ENCODE measurements at places on chromosomes 11 and 22. TPM values are rescaled to one million over a fixed set of nuclear protein-coding genes. Genes with fewer than 3 reads are reported as not detected.
A peak's percentile ranks its signal among the peaks of the same experiment; 100 is the strongest.

- peak; percentile 76 for DNase-seq
Observed at GRCh38 chr11:66967670-66968425, 7.3 kb upstream of the C11orf86 start.

FOLR3 gene
- not detected for polyA plus RNA-seq

ANO5 gene
- polyA plus RNA-seq = 7.8 TPM

- no peak for DNase-seq
Observed at GRCh38 chr11:131661132-131661531, 290.7 kb downstream of the NTM start.

GRCh38 chr11:12253843-12254281 lies 123.5 kb upstream of the PARVA start:
- peak; percentile 96 for DNase-seq

GRCh38 chr11:80898910-80899309 lies 1458.1 kb upstream of the TENM4 start:
- DNase-seq = no peak

DNA sequence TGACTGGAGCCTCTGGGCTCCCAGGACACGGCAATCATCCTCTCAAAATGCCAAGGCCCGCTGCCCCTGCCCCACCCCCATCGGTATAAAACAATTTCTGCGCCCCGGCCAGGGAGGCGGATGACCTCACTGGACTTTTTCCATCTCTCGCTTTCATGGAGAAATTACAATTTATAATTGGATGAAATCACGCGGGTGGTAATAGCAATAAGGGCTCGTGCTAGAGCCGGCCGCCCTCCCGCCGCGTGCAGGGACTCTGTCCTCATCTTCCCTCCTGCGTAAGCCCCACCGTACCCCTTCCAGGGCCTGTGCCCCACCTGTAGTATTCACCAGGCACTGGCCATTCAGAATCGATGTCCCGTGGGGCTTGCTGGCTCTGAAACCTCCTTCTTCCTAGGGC lies 64.5 kb downstream of the MACROD1 start:
- no peak for DNase-seq

DNA sequence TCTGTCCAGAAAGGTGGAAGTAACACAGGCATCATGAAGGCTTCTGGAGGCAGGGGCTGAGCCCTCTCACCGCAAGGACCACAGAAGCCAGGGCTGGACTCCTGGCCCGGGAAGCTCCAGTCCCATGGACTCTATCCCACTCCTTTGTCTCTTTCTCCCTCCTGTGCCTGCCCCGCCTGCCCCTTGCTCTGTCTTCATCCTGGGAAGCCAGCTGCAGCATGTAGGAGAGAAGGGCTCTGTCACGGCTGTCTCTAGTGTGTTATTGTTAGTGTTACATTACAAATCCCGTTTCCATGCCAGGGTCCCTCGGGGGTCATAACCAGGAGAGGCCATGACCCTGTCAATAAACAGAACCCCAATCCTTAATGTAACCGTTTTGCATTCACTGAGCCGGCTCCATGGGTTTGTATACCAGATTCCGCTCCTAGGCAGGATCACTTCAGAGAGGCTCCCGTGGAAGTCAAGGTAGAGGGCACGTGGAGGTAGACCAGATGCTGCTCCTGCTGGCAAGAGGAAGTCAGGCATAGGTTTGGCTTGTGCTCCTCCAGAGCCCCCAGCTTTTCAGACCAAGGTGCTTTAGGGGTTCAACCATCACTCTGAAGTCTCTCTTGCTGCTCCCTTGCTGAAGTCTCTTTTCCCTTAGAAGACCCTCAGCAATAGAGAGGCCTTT lies 293.2 kb downstream of the ETS1 start:
- DNase-seq = no peak

RPLP2 gene
- 1,384 TPM for polyA plus RNA-seq

DNA sequence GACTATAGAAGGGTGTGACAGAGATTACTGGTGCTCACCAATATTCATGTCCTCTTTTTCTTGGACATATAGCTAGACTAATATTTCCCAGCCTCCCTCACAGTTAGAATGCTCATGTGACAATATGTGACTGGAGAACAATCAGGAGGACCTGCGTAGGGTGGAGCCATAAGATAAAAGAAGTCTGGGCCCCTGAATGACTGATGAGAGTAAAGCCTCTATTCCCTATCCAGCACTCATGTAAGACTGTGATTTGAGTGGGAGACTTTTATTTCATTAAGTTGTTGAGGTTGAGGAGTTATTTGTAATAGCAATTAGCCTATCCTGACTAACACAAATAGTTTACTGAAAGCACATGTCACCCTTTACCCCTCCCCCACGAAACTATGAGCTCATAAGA lies 1247.1 kb upstream of the TENM4 start:
- peak; percentile 26 for DNase-seq

DNA sequence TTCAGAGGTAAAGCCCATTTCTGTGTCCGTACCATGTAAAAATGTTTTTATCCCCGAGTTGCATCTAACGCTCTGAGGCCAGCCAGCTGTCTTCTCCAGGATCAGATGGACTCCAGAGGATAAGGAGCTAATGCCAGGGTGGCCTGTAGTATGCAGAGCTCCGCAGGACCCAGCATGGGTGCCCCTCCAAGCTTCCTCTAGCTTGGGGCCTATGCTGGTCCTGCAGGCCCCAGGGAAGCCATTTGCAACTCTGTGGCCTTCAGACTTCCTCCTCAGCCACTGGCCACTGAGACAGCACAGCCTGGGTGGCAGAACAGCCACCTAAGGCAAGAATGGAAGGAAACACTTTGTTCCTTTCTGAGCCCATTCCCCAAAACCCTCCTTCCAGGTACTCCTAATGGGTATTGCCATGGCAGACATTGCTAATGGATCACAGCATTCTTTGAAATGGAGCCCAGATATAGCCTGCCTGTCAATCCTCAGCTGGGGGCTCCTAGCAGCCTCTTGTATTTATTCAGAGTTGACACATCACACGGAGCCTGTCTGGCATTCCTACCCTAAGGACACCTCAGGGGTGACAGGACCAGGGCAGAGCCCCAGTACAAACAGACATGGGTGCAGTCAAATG lies 4.7 kb downstream of the ADA2 start:
- DNase-seq = no peak

SAA2 gene
- polyA plus RNA-seq = 1.1 TPM

GRCh38 chr11:125263268-125263790 lies 98.8 kb downstream of the PKNOX2 start:
- DNase-seq = no peak

CNIH2 gene
- polyA plus RNA-seq = 1.1 TPM

SLC22A9 gene
- polyA plus RNA-seq = not detected

DNA sequence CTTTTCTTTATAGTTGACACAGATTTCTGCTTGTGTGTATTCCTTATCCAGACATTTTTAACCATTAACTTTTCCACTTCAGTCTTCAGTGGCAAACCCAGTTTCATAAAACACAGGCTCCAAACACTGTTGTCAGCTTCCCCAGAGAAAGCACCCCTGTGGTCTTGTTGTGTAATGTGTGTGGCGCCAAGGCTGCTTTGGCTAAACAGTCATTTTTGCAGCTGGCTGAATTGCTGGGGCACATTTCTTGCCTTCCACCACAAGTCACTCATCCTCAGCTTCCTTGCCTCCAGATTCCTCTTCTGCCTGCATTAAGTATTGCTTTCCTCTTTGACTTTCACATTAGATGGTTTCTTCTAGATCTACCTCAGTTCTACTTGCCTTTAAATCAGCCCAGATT lies 40.5 kb downstream of the ARHGAP1 start:
- DNase-seq = peak; percentile 29

GPR83 gene
- 0.13 TPM for polyA plus RNA-seq

GGTLC3 gene
- polyA plus RNA-seq = 1.1 TPM

TECTA gene
- polyA plus RNA-seq = not detected

SPA17 gene
- 9.8 TPM for polyA plus RNA-seq

CAPRIN1 gene
- polyA plus RNA-seq = 54.0 TPM

GRCh38 chr11:12163181-12163941 lies 53.0 kb downstream of the MICAL2 start:
- no peak for DNase-seq

- no peak for DNase-seq
Observed at GRCh38 chr11:38304926-38305325, 1706.9 kb upstream of the RAG2 start.

GRCh38 chr11:40337118-40337517 lies 1122.3 kb downstream of the LRRC4C start:
- DNase-seq = no peak

DNA sequence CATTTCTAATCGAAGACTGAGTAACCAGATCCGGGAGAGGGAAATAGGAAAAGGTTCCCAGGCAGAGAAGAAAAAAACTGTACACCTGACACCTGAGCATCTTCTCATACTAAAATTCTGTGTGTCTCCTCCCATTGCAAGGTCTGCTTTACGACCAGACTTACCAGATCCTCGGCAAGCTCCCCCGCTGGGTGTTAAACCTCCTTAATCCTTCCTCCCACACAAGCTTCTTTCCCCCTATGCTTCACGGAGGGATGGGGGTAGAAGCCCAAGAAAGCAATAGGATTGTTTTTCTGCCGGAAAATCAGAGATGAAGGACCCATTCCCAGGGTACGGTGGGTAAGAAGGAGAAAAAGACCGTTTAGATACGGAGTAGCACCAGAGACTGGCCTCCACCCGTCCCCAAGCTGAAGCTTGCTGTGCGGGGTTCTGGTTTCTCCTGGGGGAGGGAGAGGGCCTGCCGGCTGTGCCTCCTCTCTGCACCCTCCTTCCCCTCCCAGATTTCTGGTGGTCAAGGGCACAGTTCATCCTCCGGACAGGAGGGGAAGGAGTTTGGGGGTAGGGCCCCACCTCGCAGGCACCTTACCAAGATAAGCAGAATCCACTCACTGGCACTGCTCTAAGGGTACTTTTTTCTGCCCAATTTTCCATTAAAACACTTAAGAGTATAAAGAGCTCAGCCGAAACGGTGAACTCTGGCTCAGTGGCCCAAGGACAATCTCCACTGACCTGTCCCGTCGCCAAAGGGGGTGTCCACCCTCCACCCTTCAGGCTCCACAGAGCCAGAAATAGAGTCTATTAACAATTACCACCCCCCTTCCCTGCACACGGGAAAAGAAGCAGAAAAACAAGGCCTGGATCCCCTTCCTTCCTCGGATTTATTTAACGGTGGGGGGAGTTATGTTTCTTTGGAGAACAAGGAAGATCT lies 1.2 kb downstream of the TOB2 start:
- DNase-seq = peak; percentile 57

DNA sequence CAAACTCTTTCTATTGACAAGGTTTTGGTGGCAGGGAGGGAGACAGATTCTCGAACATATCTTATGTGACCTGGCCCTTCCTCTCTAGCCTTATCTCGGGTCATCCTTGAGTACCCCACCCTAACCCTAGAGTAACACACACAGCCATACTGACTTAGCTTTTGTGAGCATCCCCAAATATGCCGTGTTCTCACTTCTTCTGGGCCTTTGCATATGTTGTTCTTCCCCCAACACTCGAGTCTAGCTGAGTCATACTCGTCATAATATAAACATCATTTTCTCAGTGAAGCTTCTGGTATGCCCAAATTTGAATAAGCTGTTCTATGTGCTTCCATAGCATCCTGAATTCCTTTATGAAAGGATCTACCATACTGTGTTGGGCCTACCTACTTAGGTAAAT lies 8.0 kb downstream of the TTC17 start:
- DNase-seq = no peak

SCN2B gene
- polyA plus RNA-seq = not detected

GRCh38 chr11:45319077-45319476 lies 32.9 kb upstream of the SYT13 start:
- DNase-seq = no peak

GRCh38 chr22:31230871-31231621 lies 18.9 kb downstream of the LIMK2 start:
- DNase-seq = peak; percentile 80

DNA sequence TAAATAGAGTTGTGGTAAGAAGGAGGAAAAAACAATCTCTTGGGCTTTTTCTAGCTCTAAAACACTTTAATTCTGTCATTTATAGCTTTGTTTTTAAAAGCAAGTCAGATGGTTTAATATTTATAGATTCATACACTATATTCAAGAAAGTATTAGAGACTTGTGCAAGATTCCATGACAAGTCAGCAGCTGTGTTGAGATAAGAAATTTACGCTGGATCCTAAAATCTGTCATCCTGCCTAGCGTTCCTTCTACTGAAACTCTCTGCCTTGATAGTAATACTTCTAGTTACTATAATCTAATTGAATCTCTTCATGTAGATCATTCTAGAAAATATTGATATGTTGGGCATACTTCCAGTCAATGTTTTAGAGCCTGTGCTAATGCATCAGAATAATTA lies 721.8 kb downstream of the CNTN5 start:
- DNase-seq = no peak

GRCh38 chr11:28729339-28729738 lies 621.2 kb downstream of the METTL15 start:
- no peak for DNase-seq

IL17RA gene
- 4.1 TPM for polyA plus RNA-seq

GVQW3 gene
- polyA plus RNA-seq = not detected

DNA sequence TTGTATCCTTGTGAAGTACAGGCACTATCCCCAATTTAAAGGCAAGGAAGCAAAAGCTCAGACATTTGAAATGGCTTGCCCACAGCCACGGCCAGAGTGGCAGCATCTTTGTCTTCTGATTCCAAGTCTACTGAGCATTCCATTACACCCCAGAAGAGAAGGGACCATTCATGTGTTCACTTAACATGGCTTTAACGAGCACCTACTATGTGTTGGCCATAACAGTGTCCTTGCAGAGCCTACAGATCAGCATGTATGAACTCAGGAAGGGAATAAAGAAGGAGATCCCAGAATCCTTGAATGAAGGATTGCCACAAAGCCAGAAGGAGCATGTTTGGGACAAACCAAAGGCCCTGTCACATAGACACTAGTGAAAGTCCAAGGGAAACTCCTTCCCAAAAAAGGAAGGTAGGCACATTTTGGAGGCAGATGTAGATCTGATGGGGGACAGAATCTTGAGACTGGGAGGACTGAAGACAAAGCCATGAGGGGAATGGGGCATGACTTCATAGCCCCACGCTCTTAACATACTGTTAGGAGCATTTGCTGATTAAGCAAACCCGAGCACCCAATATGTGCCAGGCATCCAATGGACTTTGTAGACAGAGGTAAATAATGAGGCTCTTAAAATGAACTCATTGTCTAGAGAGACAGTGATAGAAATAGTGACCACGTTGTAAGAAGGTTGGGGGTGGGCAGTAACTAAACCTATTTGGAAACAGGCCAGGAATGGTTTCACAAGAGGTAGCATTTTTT lies 54.9 kb downstream of the P4HA3 start:
- DNase-seq = no peak

DNA sequence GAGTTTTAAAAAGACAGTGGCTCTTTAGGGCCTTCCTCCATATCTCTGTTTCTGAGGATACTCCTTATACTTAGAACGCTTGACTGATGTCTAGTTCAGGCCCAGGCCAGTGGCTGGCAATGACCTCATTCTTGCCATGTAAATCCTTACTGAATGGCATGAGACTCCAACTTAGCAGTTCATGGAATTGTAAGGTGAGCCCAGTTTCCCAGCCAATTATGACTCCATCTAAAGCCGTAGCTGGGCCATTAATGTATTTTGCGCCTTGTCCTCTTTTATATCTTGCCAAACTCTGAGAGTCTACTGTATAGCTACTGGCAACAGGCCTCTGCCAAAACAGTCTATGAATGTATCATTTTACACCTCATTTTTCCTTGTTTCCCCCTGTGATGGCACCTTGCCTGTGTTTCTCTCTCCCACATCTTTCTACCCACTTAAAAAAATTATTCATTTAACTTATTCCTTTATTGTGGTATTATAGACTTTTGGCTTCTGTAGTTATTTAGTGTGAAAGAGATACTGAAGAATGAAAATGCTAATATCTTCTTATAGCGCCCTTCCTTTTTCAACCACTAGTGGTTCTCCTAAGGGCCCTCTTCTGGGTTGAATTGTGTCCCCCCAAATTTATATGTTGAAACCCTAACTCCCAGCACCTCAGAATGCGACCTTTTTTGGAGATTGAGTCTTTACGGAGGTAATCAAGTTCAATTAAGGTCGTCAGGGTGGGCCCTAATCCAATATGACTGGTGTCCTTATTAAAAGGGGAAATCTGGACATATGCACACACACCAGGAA lies 67.4 kb downstream of the ZNRF3 start:
- DNase-seq = no peak
